ENCODE measurements at places on chromosomes 1 and 21.

- no peak for DNase-seq
Observed at GRCh38 chr1:212135166-212135565, 99.6 kb downstream of the DTL start.

GRCh38 chr1:196527919-196528318 is 80.3 kb downstream of the KCNT2 start:
- no peak for DNase-seq

DNA sequence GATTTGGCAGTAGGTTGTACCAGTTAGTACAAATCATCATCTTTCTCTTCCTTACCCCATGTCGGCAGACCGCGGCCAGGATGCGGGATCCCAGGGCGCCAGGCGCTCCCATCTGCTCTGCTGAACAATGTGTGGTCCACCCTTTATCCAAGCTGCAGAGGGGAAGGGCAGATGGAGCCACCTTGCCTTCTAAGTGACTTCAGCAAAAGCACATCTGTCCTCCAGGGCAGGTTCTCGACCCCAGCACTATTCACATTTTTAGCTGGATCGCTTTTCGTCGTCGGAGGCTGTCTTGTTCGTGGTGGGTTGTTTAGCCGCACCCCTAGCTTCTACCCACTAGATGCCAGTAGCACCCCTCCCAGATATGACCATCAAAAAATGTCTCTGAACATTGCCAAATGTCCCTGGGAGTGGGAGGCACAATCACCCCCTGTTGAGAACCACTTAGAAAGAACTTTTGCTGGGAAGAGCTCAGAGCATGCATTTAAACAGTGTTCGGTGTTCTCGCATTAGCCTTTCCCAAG is 58.1 kb upstream of the SIM2 start:
- no peak for DNase-seq

DNA sequence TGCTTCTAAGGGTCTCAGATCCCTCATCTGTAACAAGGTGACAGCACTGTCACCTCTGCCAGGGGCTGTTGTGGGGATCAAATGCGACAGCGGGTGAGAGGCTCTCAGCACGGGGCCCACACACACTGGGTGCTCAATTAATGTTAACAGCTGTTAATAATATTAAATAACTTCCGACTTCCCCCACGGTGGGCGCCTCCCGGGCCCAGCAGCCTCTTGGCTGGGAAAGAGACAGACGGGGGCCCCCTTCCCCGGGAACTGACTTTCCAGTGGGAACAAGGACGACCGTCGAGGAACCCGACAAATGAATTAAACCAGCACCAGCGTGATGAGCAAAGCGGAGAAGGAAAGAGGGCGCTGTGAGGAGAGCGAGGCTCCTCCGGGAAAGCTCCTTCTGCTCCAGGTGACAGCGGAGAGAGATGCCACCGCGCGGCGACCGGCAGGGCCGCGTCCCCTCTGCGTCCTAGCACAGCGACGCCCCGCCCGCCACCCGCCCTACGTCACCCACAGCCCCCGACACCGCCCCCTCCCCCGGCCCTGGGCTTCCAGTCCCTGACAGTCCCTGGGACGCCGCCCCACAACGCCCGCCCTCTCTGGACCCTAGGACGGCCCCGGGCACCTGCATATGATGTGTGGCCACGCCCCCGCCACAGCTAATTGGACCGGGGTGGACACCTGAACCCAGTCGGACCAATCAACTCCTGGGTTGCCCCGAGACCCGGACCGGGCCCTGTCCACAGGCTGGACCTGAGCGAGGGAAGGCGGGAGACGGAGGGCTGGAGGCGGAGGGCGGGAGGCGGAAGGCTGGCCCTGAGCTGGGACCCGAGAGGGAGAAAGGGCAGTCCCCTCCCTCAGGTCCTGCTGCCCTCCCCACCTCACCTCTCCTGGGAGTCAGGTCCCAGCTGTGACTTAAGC is 38.2 kb downstream of the MATN1 start:
- DNase-seq: no peak

- DNase-seq: no peak
Observed at GRCh38 chr1:19864570-19865160, 17.5 kb upstream of the OTUD3 start.

DNA sequence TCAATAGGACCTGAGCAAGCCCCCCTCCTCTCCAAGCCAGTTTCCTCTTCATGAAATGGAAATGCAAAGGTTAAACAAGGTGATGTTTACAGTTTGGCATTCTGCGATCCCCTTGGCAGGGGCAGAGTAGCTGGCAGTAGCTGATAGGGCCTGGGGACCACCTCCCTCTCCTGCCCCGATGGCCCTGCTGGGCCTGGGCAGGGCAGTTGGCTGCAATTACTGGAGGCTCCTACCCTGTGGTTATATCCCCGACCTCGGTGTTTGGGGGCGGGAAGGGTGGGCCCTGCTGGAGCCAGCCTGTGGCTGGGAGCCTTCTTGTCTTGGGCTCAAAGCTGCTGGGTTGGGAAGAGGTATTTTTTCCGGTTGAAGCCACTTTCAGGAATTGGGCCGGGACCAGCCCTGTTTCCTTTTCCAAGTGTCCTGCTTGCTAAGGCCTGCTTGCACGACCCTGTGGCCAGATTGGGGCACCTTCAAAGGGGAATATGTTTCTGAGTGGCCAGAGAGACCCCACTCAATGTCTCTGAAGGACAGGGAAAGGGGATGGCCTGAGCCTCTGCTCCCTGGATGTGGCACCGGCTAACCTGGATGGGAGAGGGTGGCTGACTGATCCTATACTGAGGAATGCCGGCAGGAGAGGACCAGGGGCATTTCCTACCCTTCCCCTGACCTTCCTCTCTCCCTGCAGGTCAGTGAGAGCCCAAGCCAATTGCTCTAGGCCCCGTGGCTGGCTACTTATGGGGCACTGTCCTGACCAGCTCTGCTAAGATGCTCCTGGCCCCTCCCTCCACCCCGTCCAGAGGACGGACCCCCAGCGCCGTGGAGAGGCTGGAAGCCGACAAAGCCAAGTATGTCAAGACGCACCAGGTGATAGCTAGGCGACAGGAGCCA is 1.9 kb downstream of the FAM110D start:
- no peak for DNase-seq

DNA sequence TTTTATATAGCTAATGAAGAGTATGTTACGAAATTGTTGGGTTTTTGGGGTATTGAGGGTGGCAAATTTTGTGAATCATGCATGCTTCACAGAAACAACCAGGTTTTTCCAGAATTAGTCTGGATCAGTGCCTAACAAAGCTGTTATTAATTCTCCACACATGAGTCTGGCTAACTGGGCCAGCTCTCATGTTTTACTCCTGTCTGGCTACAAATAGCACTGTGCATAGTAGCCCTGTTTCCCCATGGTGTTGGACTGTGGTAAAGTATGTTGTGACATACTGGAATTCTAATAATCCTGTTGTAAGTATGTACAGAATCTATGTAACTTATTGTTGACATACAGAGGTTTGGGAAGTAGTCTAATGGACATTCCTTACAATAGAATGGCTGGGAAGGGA is 35.8 kb downstream of the S100B start:
- DNase-seq: no peak

GRCh38 chr1:41812051-41812450 is 106.7 kb downstream of the HIVEP3 start:
- no peak for DNase-seq

DNA sequence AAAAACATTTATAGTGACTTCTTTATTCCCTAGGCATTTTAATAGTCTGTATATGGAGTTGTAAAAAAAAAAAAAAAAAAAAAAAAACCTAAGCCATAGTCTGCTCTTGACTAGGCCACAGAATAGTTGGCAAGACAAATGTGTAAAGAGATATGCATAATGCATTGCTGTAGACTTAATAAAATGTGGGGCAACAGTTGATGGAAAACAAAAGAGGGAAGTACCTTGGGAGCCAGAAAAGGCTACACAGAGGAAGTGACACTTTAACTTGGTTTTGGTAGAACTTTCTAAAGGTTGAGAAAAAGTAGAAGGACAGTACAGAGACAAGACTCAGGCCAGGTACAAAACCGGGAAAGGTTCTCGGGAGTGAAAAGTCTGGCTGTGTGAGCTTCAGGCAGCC is 802.9 kb upstream of the ADAMTS5 start:
- peak; percentile 60 for DNase-seq

- no peak for DNase-seq
Observed at GRCh38 chr1:49630156-49630555, 393.6 kb downstream of the AGBL4 start.

GRCh38 chr1:42931108-42931539 is 27.5 kb downstream of the SLC2A1 start:
- DNase-seq: peak; percentile 82

GRCh38 chr1:157279138-157279801 is 141.1 kb upstream of the ETV3 start:
- DNase-seq: no peak

DNA sequence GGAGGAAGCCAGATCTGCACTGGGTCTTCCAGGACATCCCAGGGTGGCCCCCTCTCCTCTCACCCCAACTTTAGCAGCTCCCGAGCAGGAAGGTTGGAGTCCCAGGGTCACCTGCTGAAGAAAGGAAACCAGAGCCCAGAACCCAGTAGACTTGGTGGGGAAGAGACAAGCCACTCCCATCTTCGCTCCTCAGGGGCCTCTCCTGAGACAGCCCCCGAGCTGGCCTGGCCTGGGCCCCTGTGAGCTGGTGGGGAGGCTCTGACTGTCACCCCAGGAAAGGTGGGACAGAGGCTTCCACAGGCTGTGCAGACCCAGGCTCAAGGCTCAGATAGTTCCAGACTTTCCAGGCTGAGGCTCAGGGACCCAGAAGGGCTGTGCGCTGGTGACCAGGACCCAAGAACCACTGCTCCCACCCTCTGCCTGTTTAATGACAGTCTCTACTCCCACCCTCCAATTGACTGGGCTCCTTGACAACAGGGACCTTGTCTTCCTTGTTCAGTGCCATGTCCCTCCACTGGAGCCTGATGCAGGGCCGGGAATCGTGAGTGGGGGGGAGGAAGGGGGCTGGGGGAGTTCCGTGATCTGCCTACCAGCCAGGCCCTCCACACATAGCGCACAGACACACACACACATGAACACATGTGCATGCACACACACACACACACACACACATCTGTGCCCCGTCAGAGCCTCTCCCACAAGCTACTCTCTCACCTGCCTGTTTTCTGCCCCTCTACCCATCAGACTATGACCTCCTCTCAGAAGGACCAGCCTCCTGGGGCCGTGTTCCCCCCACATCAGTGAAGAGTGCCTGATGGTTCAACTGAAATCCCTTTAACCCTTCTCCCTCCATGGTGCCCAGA is 401.2 kb downstream of the MATN1 start:
- DNase-seq: no peak

DNA sequence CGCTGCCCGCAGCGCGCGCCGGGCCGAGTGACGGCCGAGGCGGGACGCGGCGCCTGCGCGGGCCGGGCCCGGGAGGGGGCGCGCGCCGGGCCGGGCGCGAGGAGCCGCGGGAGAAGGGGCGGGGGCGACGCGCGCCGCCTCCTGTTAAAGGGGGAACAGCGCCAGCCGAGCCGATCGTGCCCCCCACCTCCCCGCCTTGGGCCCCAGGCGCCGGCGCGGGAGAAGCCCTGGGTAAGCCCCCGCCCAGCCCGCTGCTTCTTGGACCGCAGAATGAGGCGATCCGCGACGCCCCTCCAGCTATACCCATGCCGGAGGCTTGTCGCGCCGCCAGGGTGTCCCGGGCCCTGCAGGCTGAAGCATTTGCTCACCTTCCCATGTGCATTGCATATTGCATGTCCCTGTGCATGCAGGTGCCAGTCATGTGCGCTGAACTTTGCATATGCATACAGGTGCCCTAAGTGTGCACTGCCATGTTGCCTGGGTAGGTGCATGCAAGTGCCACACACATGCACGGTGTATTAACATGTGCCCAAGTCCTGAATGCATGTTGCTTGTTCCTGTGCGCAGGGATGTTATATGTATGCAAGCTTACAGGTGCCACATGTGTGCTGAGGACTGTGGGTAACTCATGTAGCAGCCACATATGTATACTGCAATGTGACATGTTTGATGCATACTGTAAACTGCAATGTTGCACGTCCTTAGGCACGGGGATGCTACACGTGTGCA is at the start of gene ADGRB2:
Gene ADGRB2 (minus strand): TSS at position 29 of the 729 bp plus-strand sequence. CDS start 7,119 bp downstream, outside the sequence.
- no peak for DNase-seq

- no peak for DNase-seq
Observed at GRCh38 chr1:223654083-223654482, 11.4 kb downstream of the CAPN8 start.

GRCh38 chr21:15754640-15755039 is 24.9 kb downstream of the USP25 start:
- DNase-seq: no peak

GRCh38 chr1:112692681-112693080 is 14.2 kb downstream of the RHOC start:
- no peak for DNase-seq

DNA sequence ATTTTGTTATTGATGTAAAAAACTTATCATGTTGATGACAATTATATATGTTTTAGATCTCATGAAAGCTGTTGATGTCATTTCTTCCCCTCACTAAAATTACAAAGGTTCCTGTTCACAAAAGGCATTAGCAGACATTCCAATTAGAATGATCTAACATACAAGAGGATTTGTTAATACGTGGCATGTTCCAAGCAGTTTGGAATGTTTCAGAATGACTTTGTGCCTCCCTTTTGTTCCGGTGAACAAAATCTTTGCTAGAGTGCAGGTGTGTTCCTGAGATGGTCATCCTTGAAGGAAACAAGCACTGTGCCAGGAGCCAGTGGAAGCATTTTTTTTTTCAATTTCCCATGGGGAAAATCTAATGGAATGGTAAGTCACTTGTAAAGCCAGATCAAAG is 108.0 kb upstream of the KCTD3 start:
- no peak for DNase-seq

DNA sequence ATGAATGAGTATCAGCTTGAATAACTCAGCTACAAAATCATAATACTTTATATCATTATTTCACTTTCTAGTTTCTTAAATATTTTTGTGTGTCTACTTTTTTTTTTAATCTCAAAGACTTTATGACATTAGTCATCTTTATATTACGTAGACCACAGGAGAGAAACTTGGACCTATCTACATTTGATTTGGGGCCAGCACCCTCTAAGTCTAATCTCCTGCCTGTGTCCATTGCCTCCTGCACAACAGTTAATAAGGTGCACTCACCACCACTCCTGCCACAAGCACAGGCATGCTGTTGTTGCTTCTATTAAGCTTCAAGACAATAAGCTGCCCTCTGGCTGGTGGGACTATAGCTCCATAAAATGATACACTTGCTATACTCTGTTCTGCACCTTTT is 70.4 kb downstream of the DIRAS3 start:
- no peak for DNase-seq

GRCh38 chr1:213201380-213202155 is 150.5 kb downstream of the RPS6KC1 start:
- DNase-seq: no peak

DNA sequence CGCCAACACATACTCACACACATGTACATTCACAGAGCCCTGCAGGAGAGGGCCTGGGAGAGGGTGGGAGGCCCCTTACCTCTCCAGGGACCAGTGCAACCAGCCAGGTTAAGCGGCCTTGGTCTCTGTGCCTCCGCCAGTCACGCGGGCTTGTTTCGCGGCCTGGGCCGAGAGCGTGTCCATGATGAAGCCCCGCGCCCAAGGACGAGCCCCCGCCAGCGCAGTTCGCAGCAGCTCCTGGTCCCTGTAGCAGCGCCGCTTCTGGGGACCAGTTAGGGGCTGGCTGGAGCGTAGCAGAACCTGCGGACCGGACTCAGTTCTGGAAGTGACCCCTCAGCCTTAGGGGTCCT is 7.3 kb upstream of the FAM167B start:
- no peak for DNase-seq

All from GF-D8 (cell line).